ENCODE measurements at places on chromosomes 4 and X. TPM values are rescaled to one million over a fixed set of nuclear protein-coding genes. Genes with fewer than 3 reads are reported as not detected.

The CDKL5 gene
- total RNA-seq = 4.6 TPM

The PDGFRA gene
- 0.05 TPM for total RNA-seq

The FGF5 gene
- total RNA-seq = not detected

The FAM13A gene
- 22.2 TPM for total RNA-seq

The IL15 gene
- 4.6 TPM for total RNA-seq

The NHSL2 gene
- total RNA-seq = 0.05 TPM

The MSX1 gene
- 6.3 TPM for total RNA-seq

The PHKA2 gene
- 9.1 TPM for total RNA-seq

The PASD1 gene
- not detected for total RNA-seq

The FAM47A gene
- total RNA-seq = not detected

Data from NCI-H460 (cell line).